Kasumi-1 (cell line): ENCODE measurements at places on chromosomes 7 and 10.

- peak; percentile 99 for DNase-seq
Measured at GRCh38 chr7:39589323-39590111, 23.3 kb downstream of the YAE1 start.

DNA sequence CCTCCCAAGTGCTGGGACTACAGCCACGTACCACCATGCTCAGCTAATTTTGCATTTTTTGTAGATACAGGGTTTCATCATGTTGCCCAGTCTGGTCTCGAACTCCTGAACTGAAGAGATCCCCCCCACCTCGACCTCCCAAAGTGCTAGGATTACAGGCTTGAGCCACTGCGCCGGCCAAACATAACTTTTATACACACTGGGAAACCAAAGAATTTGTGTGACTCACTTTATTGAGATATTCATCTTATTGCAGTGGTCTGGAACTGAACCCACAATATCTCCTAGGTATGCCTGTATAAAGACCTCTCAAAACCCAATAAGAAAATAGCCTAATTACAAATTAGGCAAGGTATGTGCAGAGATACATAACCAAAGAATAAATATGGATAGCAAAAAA is 182.6 kb upstream of the FEZF1 start:
- no peak for DNase-seq

DNA sequence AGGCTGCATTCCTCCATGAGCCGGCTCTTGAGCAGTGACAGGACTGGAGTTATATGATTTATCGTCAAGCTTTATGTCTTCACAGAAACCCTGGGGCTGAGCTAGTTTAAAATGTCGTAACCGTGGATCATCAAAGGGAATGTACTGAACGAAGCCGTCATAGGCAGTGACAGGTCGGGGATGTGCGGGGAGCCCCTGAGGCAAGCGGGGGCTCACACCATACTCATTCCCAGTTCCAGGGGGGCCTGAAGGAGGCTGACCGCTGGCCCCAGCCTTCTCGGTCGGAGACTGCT is 30.7 kb downstream of the JCAD start:
- DNase-seq = no peak

GRCh38 chr10:52115823-52116222 is 198.3 kb upstream of the DKK1 start:
- no peak for DNase-seq

DNA sequence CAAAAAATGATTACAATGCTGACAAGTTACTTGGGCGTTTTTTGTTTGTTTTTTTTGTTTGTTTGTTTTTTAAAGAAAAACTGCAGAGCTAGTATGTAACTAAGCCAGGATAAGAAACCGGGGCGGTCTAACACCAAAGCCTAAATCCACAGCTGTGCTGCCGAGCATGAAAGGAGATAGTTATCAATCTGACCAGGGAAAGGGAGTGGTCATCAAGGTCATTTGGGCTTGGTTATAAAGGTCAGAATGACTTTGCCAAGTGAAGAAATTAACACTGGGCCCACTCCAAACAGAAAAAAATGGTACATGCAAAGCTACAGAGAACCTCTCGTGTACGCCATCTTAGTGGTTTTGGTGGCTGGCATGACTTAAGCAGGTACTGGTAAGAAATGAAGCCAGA is 104.7 kb downstream of the SRPK2 start:
- no peak for DNase-seq

DNA sequence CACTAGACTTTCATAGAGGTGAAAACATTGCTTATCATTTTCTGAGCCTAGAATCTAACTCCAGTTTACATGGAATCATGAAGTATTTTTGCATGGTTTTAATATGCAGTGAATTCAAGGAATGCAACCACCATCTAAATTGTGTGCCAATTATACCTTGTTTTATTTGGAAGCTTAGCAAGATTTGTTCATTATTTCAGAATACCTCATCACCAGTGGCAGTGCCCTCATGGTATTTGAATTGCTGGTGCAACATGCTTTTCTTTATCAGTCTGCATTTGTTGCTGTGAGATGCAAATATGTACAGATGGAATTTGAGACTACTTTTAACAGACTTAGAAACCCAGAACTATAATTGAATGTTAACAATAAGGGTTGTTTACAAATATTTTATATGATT is 18.7 kb upstream of the ZNF800 start:
- DNase-seq = no peak
